ENCODE measurements at places on chromosomes 13 and 19.
A peak's percentile ranks its signal among the peaks of the same experiment; 100 is the strongest.

DNA sequence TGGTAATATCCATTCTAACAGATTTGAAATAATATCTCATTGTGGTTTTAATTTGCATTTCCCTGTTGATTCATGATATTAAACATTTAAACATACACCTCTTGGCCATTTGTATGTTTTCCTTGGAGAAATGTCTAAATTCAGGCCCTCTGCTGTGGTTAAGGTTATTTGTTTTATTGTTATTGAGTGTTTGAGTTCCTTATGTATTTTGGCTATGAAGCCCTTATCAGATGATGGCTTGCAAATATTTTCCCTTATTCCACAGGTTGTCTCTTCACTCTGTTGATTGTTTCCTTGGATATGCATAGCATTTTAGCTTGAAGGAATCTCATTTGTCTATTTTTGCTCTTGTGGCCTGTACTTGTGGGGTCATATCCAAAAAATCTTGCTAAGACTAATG is 303.6 kb downstream of the GPC5 start:
- no peak for DNase-seq

- DNase-seq: no peak
Observed at GRCh38 chr13:71853725-71854124, 13.3 kb downstream of the DACH1 start.

DNA sequence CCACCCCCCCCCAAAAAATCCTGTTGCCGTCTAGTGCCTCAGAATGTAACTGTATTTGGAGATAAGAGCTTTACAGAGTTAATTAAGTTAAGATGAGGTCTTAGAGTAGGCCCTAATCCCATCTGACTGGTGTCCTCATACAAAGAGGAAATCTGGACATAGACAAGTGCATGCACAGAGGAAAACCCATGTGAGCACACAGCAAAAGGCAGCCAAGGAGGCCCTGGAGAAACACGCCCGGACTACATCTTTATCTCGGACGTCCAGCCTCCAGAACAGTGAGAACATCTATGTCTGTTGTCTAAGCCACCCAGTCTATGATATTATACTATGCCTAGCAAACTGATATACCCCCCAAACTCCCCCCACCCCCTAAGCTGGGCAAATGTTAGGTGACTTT is 193.8 kb downstream of the KATNAL1 start:
- DNase-seq: no peak

- peak; percentile 86 for DNase-seq
Observed at GRCh38 chr19:6125571-6125989, 9.9 kb upstream of the ACSBG2 start.

GRCh38 chr13:106349080-106349931 is 186.2 kb downstream of the EFNB2 start:
- DNase-seq: no peak

- no peak for DNase-seq
Observed at GRCh38 chr19:41198559-41198958, 5.5 kb downstream of the CYP2S1 start.

GRCh38 chr13:44732503-44733098 is 156.5 kb upstream of the TSC22D1 start:
- DNase-seq: no peak
